Foreskin keratinocyte (primary cell): ENCODE measurements at places on chromosomes 7 and 10. TPM values are rescaled to one million over a fixed set of nuclear protein-coding genes. Genes with fewer than 3 reads are reported as not detected.

The AKR1C2 gene
- total RNA-seq, result 6.8 and 8.6 TPM in 2 replicates

The ITPRID1 gene
- not detected in 2 replicates for total RNA-seq

The CARD11 gene
- 22.3 and 27.7 TPM in 2 replicates for total RNA-seq

The CCZ1 gene
- 81.5 and 91.2 TPM in 2 replicates for total RNA-seq

The ZNF485 gene
- 4.3 and 5.0 TPM in 2 replicates for total RNA-seq

The SFR1 gene
- total RNA-seq, result 16.4 and 16.5 TPM in 2 replicates

The CASTOR2 gene
- 4.7 and 5.2 TPM in 2 replicates for total RNA-seq
